Central memory CD8-positive, alpha-beta T cell (primary cell): ENCODE measurements at places on chromosomes 2 and 18.

DNA sequence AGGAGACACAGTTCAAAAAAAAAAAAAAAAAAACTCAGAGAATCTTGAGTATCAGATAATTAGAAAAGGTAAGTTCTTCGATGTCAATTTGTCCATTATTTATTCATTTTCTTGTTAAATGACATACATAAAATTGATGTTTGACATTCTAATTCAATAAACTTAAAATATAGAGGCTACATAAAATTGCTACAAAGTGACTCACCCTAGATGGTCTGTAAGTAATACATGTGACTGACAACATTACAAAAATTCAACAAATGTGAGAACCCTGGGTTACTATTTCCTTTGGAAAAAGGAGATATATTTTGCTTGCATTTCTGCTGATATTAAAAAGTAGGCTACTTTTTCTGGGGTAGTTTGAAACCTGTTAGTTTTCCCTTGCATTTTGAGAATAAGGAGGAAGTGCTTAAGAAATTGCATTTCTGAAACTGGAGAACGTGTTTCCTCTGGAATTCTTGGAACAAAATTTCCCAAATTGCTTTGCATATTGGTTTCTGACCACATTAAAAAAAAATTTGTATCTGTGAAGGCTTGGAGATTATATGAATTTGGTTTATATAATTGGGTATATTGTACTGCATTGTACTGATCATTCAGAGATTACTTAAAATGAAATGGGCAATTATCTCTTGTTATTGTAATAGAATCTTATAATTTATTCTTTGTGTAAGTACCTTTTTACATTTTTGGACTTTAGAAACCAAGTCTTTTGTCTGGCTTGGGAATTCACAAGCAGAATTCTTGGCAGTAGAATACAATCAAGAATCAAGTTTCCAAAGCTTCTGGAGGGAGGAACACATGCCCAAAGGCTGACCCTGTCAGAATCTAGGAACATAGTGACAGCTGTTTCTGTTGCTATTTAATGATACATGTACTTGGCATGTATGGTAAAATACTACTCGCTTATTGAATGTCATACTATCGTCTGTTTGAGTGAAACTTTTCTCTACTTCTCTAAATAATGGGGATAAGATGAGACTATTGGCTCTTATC, 106.1 kb downstream of the DSEL start:
- DNase-seq, result no peak

DNA sequence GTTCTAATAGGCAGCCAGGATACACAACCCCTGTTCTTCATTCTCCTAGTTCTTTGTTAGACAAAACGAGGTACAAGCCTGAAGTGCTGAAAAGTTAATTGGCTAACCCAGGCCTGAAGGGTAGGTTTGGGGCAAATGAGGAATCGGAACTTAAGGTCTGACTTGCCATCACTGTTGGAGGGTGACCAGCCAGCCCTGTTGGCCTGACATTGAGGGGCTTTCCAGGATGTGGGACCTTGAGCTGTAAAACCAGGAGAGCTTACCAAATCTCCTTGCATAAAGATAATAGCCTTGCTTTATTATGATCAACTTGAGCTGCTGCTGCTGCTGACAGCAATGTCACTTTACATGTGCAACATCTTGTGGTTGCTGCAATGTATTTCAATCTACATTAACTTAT, 256.0 kb downstream of the VAPA start:
- DNase-seq, result no peak

DNA sequence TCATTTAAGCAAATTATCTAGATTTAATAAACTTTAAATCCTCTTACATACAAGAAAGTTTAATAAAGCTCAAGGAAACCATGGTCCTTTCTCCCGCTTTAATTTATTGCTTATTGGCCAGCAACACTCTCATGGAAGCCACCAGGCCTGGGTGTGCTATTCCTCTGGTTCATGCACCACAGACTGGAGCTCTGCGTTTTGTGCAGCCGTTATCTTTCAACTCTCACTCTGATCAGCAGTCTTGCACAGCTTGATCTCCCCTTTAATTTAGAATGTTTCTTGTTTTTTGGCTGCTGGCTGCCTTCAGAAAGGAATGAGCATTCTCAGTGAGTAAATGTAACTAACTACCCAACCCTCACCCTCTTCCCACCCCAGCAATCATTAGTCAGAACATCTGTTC, 318.7 kb downstream of the MEIS1 start:
- no peak for DNase-seq

- DNase-seq, result no peak
These were observed 596.0 kb downstream of the LRP1B start for GRCh38 chr2:141534666-141535362.

DNA sequence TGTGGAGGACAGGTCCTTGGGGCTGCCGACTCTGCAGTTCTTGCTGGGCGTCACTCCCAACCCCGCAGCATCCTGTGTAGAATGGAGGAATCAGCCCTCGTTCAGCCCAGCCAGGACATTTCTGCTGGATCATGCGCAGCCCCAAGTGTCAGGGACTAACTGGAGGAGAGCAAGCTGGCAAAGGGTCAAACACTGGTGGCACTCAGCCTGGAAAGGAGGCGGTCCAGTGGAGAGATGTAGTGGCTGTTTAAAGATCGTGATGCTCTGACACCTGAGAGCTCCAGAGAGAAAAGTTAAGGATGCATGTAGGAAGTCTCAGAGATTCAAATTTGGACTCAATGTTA, 63.6 kb upstream of the SH3RF3 start:
- no peak for DNase-seq

DNA sequence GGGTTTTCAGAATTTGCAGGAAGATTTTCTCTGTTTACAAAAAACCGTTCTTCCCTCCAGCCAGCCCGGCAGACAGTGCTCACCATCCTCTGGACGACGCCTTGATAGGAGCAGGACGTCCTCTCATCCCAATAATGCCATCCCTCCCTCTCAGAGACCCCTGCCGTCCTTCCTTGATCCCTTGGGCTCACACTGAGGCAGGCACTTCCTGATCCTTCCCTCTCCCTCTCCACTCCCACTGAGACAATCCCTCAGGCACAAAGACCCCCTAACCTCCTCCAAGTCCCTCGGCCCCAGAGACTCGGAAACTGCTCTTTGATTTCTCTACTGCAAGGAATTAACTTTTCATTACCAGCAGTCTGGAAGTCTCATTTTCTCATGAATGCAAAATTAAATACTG, 42.5 kb downstream of the PAX3 start:
- no peak for DNase-seq

- no peak for DNase-seq
These were observed 175.7 kb downstream of the TGIF1 start for GRCh38 chr18:3625742-3626091.

DNA sequence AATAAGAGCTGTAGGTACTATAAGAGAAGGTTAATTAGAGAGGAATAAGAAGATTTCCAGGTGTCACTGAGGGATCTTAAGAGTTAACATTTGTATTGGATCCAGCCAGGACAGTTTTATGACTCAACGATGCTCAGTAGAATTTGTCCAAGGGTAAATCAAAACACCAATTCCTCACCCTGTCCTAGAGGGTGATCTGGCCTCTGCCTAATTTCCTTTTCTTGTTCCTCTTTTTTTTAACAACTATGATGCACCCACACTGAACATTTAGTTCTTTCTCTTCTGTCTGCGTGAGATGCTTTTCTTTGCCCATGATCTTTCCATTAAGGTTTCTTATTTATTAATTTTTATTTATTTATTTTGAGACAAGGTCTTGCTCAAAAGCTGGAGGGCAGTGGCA, 92.0 kb downstream of the PMS1 start:
- DNase-seq, result no peak
